ENCODE measurements at places on chromosomes 2 and 18.

GRCh38 chr2:224611938-224612337 is 26.8 kb upstream of the CUL3 start:
- DNase-seq: no peak

- peak; percentile 63 for DNase-seq
Measured at GRCh38 chr18:30280861-30281470, 761.6 kb downstream of the DSC3 start.

GRCh38 chr2:221463241-221463896 is 108.7 kb downstream of the EPHA4 start:
- no peak for DNase-seq

DNA sequence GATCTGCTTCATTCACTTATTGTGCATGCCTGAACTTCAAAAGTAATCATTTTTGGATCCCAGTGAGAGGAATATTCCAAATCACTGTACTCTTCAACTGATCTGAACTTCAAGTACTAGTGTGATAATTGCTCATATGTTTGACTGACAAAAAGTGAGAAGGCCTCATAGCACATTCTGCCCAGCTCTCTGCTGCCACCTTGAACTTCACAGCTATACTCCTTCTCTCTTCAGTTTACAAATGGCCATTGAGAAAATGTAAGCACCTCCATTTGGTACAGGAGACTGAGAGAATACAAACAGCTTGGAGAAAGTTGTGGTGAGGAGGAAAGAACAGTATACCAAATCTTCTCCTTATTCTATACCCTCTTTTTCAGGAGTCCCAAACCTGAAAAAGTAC is 946.0 kb upstream of the CHAC2 start:
- no peak for DNase-seq

DNA sequence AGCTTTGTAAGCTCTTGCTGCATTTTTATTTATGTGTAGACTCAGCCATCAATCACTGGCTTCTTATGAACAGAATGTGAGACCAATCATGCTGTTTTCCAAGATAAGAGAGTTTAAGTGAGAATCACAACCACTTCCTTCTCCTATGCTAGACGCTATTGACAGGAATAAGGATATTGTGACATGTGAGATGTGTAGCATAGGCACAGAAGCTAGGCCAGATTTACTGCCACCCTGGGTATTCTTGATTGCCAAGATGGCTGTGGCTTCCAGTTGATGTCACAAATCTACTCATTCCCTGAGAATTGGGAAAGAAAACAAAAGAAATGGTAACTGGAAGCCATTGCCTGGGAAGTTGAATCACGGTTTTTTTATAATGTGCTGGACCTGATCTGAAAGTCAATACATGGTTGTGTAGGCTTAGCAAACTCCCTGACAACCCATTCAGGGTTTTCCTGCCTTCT is 49.9 kb downstream of the RAB27B start:
- DNase-seq: no peak

DNA sequence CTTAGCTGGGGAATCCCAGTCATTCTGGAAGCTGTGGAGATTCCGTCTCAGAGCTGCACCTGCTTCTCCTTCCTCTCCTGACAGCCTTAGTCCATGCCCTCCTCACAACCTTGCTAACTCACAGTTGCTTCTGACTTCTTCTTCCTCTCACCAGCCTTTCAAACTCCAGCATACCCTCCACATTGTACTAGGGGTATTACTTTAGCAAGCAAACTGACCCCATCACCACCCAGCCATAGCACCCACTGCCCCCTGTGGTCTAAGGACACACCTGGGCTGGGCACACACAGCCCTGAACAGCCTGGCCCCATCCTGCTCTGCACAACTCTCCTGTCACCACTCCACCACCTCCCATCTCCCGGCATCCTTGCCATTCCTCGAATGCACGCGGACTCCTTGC is 208.2 kb downstream of the FBXO15 start:
- DNase-seq: no peak

DNA sequence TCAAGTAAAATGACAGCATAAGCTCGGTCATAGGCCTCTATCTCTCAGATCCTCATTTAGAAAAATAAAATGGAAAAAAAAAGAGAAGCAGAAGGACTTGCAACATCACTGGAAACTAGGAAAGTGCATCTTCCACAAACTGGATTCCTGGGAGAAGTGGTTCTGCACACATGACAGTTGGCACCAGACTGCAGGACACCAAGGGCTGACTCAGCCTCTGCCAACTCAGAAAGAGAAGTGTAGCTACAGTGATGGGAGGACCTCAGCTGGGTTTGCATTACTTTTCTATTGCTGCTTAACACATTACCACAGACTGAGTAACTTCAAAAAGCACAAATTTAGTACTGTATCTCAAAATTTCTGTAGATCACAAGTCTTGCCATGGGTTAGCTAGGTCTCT is 409.5 kb upstream of the GCFC2 start:
- no peak for DNase-seq
